ENCODE measurements at places on chromosomes 6 and 20.
A peak's percentile ranks its signal among the peaks of the same experiment; 100 is the strongest.

DNA sequence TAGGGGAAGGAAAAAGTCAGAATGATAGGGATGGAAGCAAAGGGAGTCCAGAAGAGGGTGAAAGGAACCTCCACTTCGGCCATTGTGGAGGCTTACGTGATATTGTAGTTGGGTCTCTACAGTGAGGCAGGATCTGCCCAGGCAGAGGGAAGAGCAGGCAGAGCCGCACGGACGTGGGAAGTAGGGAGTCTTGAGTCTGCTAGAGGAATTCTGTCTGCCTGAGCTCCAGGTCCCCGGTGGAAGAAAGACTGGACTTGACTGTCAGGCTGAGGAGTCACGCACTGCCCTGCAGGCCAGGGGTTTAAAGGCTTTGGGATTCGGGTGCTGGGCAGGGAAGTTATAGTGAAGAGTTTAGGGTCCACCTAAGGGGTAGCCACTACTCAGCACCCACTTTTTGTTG is 16.4 kb downstream of the TGM6 start:
- no peak for DNase-seq

DNA sequence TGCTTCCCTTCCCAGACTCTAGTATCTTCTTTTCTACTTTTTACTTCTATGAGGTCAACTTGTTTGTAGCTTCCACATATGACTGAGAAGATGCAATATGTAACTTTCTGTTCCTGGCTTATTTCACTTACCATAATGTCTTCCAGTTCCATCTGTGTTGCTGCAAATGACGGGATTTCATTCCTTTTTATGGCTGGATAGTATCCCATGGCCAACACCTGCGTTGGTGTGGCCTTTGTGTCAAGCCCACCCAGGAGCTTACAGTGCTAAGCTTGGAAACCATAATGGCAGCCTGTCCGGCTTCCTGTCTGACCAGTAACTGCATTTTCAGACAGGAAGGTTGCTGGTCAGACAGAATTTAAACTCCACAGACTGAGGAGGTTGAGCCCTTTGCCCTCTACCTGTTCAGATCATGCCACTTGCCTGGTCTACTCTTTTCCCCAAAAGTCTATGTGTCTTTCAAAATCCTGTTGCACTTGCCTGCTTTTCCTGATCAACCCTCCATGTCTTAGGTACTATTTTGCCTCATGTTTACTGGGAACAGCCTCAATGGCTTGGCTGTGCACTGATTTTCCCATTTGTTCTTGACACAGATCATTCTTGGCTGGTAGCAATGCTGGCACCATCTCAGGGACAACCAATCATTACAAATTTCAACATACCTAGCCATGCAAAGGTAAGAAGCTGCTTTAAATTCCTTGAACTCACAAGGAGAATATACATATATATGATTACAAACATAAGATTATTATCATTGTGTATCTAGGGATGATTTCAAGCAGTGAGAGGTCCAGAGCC is 114.3 kb upstream of the PLEKHG1 start:
- no peak for DNase-seq

DNA sequence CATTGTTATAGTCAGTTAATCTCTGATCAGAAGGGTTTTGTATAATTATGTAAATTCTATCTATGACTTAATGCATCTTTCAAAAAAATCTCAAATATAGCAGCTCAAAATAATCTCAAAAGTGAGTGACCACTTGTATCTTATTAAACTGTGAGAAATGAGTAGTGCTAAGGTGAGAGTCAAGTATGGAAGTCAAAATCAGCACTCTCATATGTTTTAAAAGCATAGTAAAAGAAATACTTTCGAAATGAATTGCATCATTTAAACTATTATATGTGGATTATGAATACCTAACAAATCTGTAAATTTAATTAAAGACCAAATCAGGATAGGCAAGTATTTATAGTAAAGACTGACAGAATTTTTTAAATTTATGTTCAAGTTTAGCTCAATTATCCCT is 645.6 kb downstream of the PHF3 start:
- no peak for DNase-seq

DNA sequence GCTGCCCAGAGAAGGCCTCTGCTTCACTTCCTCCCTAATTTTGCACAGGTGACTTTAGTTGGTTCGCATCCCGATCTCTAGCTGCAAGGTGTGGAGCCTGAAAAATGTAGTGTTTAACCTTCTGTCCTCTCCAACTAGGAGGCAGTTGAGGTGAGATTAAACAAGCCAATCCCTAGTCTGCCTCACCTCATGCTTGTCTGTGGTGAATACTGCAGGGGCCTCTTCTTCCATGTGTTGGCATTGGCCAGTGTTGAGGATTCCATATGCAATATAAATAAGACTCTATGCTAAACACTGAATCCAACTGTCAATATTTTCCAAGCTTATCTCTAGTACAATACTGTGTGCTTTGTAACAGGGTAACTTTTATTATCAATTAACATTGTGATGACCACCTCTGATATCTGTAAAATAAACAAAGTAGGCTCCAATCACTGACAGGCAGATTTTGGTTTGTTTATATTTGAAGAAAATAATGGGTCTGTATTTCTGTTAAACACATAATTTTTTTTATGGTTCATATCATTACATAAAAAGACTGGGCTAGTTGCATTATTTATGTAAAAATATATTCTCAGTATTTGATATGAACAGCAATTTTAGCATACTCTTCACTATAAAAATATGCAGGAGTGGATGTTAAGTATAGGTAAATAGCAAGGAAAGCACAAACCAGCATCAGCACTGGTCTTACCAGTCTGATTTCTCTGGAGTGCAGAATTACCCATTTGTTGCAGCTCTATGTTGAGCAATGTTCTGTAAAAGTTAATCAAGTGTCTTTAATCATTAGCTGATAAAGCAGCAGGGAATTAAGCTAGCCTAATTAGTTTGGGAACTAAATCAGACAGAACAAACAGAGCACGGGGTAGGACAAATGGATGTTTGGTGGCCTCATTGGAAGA is 74.0 kb downstream of the ANKRD6 start:
- DNase-seq: no peak

- DNase-seq: no peak
Observed at GRCh38 chr20:44188752-44189151, 1.8 kb upstream of the JPH2 start.

DNA sequence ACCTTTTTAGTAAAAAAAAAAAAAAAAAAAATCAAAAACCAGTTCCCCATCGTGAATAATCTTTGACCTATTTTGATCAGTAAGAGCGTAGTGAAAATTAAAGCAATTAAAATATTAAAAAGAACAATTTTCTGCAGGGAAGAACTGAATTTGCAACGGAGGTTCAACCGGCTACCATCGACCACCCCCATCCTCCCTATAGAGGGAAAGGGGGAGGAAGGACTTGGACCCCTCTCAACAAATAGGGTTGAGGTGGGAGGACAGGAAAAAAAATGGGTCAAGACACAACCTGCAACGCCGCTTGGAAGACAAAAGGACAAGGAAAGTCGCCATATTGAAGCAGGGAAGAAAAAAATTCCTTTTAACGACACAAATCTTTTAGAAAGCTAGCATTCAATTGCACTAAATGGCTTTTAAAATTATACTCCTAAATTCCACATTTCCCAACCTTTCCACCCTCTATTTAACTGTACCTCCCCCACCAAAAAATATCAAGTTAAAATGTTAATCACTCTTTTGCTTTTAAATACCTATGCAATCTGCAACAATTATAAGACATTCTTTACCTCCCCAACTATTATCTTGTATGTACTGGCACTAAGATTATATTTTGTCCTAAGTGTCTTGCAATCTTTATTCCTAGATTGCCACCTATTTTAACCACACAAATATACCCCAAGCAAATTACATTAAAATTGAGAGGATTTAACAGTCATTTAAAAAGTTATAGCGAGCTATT is 1.7 kb downstream of the PPP1R10 start:
- DNase-seq: peak; percentile 88

DNA sequence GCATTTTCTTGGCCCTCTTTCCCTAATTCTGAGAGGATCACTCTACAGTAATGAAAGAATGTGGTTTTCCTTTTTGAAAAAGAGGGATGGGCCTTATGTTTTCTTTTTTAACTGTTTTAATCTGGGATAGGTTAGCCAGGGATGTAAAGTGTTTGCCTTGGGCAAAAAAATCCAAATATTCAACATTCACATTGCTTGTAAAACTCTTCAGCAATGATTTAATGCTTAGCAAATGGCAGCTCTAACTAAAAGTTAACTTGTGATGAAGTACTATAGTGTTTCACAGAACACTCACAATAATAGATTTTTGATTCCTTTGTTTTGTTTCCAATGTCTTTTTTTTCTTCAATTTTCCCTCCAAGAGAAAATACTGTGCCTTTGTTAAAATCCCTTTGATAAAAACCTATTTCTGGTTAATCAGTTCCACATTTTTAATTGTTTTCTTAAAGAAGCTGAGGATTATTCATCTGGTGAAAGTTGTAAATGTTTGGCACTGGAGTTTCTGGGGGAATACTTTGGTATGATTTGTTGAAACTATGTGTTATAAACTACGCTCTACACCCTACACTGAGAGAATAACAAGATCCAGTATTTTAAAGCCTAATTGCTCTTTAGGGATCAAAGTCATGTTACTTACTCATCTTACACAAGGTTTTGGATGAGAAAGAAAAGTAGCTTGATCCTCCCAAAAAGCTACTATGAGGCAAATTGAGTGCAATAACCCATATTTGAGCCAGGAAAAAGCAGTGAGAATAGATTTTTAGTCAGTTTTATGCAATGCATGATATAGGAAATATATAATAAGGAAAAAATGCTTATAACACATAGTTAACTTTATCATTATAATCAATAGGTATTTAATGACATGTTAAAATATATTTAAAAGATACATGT is 335.8 kb downstream of the EPHA7 start:
- DNase-seq: no peak
